Effector memory CD4-positive, alpha-beta T cell (primary cell): ENCODE measurements at places on chromosomes 16 and 17.

GRCh38 chr16:86244158-86244557 is 266.2 kb upstream of the FOXF1 start:
- DNase-seq = no peak

GRCh38 chr17:7582396-7583252 is 1.0 kb upstream of the MPDU1 start:
- no peak for DNase-seq

GRCh38 chr17:53006006-53006405 is 816.7 kb upstream of the KIF2B start:
- DNase-seq = no peak

DNA sequence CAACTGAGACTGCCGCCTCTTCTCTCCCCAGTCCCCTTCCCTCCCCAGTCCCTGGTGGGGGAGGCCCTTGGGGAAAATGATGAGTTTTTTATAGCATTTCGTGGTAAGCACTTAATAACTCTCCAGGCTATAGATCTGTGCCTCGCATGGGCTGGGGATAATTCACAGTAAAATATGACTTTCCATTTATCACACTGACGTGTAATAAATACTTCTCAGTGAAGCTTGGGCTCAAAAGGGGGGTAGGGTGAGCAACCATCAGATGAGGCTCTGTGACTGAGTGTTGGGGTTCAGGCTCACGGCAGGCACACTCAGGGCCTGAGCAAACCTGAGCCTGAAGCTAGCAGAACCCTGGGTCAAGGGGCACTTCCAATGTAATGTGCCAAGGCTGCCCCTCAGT is 101.6 kb downstream of the CCT6B start:
- no peak for DNase-seq

GRCh38 chr16:53781023-53781605 is 77.2 kb downstream of the FTO start:
- DNase-seq = no peak

DNA sequence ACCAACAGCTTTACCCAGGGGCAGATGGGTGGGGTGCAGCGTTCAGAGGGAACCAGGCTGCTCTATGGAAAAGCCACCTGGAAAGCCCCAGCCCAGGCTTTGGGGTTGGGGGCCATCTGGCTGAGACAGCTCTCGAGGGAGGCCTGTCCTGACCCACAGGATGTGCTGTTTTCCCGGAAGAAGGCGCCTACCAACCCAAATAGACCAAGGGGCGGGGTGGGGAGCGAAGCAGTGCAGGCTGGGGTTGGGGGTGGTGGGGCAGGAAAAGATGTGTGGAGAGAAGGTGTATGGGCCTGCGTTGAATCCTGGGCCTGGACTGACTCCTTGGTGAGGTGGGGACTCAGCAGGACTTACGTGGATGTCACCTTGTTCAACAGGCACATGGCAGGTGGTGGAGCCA is 87.9 kb downstream of the N4BP1 start:
- no peak for DNase-seq

DNA sequence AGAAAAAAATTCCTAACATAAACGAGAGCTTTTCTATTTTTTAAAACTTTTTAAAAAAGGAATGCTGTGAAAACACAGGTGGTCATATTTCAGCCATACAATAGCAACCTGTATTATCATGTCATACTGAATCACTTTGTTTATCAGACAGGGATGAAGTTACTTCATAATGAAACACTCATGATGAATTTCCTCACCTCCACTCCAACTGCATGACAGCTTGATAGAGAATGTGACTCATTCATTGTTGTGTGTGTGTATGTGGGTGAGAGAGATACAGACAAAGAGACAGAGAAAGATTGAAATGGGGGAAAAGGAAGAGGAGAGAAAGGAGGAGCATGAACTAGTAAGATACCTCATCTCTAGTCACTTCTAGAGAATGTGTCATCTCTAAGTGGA is 109.0 kb downstream of the SYCE1L start:
- no peak for DNase-seq

GRCh38 chr17:67585077-67585602 is 132.6 kb upstream of the NOL11 start:
- DNase-seq = no peak

DNA sequence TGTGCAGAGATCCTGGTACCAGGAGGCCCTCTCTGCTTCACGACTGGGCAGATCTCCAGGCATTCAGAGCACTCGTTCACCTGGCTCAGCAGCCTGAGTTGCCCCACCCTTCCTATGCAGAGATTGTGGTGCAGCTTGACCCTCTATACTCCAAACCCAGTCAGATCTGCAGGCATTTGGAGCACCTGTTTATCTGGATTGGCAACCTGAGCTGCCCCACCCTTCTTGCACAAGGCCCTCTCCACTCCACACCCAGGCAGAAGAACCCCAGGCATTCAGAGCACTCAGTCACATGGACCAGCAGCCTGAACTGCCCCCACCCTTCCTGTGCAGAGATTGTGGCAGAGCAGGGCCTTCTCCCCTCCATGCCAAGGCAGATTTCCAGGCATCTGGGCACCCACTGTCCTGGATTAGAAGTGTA is 88.4 kb upstream of the CDH5 start:
- no peak for DNase-seq
